H9 (cell line): ENCODE measurements at places on chromosomes 4 and X. TPM values are rescaled to one million over a fixed set of nuclear protein-coding genes. Genes with fewer than 3 reads are reported as not detected.

- DNase-seq, result no peak
Observed at GRCh38 chrX:97909245-97909644, 1025.5 kb downstream of the RPA4 start.

The ADH7 gene
- not detected in 2 replicates for total RNA-seq

The UGT2B17 gene
- not detected in 2 replicates for total RNA-seq

DNA sequence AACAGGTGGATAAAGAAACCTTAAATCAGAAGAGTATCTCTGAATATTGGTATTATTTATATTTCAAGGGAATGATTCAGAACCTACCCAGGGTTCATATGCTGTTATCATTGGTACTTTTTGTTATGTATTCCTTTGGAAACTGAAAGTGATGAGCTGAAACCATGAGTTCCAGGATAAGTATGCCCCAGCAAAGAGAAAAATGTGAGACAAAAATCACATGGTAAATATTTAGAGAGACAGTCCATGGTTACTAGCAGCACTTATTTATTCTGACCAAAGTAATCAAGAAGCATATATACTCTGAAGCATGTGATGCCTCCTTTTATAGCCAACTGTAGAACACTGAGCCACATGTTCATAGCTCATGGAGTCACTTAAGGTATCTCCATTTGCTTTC is 277.7 kb downstream of the ARAP2 start:
- DNase-seq, result no peak
